ENCODE measurements at places on chromosomes 16 and 17. TPM values are rescaled to one million over a fixed set of nuclear protein-coding genes. Genes with fewer than 3 reads are reported as not detected.

Gene SNX20
- 2.1 TPM for polyA plus RNA-seq

Gene PTGES3L
- polyA plus RNA-seq, result 5.5 TPM

Gene ACSM5
- polyA plus RNA-seq, result 2.4 TPM

Gene C17orf50
- 154 TPM for polyA plus RNA-seq

Gene TBC1D3L
- 25.4 TPM for polyA plus RNA-seq

Gene CCDC200
- polyA plus RNA-seq, result 91.1 TPM

Gene CORO7
- 71.5 TPM for polyA plus RNA-seq

Gene SLFN12L
- polyA plus RNA-seq, result 0.69 TPM

Gene HSF5
- 119 TPM for polyA plus RNA-seq

All from testis (tissue), 5 donors.